HFFc6 (cell line): ENCODE measurements at places on chromosomes 12 and 14.

- no peak for DNase-seq
Measured at GRCh38 chr12:113151655-113152054, 2.1 kb downstream of the CFAP73 start.

DNA sequence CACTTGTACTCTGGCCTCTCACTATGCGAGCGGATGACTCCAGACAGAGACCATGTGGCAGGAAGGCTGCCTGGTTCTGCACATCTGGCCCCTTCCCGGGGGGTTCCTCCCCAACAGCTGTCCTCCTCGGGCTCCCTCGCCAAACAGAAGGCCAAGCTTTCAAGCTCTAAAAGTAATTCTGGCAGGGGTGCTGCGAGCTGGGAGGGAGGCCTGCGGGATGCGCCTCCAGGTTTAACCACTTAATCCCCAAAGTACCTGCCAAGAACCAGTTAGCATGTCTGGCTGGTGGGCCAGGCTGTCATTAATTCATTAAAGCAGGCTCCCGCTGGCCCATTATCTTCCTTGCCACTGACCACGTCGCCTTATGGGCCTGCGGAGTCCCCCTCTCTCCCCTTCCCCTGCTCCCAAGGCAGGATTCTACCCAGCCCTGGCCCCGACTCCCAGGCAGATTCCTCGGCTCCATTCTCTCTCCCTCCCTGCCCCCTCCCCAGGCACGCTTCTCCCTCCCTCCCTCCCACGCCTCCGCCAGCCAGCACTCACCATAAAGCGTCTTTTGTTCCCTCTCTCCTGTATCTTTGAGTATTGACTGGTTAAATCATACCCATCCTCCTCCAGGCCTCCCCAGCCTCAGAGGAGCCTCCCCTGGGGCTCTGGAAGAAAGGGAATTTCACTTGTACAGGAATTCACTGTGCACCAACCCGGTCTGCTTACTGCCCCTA, 4.9 kb downstream of the HRK start:
- no peak for DNase-seq

DNA sequence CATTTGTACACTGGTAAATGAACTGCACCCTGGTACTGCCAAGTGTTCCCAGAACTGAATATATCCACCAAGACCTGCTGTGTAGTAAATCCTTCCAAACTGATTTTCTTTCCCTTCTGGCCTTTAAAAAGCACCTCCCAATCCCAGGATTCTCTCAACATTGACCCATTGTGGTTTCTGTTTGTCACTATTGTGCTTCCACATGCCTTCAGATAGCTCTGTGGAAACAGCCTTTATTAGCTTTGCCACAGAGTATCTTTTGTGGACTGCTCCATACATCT, 949 bp upstream of the KIF21A start:
- peak; percentile 1 for DNase-seq

GRCh38 chr12:117362391-117362790, 965 bp upstream of the NOS1 start:
- DNase-seq: no peak

- no peak for DNase-seq
Measured at GRCh38 chr12:49720214-49720613, 13.0 kb upstream of the FMNL3 start.

DNA sequence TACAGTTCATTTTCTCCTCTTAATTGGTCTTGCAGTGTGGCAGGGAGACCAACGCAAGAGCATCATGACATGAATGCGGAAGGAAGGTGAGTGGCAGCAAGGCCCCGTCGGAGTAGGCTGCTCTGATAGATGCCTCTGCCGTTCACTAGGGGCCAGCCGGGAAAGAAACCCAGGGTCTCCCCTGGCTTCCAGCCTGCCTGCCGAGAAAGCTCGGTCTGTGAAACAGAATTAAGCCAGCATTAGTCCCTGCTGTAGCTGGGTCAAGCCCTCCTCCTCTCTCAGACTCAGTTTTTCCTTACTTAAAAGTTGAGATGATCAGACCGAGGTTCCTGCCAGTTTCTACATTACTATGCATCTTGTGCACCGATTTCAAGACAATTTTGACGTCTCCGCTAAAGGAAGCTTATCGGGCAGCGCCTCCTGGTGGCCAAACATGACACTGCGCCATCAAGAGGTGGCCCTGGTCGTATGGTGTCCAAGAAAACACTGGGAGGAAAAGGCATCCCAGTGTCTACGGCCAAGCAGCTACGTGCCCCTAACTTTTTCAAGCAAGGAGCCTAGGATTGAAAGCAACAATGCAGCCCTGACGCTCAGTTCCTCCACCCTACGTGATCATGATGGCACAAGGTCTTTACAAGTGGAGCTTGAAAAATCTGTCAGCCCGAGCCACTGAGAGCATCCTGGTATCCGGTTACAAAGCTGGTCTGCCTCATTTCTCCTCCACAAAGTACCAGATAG, 131.6 kb downstream of the KSR2 start:
- peak; percentile 68 for DNase-seq

DNA sequence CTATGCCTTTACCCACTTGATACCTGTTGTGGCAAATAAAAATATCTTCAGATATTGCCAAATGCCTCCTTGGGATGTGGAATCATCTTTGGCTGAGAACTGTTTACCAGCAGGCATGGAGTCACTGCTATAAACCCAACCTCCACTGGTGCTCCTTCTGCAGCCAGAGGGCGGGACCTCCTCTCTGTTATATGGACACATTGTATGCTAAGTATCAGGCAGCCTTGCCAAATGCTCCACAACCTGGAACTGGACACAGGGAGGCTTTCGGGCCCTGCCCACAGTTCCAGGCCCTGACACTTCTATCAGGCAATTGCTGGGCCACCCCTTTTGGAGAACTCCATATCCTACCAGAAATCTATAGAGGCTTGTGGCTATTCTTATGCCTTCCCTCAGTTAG, 201.0 kb downstream of the TMX1 start:
- no peak for DNase-seq

GRCh38 chr12:40946612-40947194, 241.4 kb upstream of the PDZRN4 start:
- DNase-seq: peak; percentile 13
